ENCODE measurements at places on chromosomes 12 and 14.

DNA sequence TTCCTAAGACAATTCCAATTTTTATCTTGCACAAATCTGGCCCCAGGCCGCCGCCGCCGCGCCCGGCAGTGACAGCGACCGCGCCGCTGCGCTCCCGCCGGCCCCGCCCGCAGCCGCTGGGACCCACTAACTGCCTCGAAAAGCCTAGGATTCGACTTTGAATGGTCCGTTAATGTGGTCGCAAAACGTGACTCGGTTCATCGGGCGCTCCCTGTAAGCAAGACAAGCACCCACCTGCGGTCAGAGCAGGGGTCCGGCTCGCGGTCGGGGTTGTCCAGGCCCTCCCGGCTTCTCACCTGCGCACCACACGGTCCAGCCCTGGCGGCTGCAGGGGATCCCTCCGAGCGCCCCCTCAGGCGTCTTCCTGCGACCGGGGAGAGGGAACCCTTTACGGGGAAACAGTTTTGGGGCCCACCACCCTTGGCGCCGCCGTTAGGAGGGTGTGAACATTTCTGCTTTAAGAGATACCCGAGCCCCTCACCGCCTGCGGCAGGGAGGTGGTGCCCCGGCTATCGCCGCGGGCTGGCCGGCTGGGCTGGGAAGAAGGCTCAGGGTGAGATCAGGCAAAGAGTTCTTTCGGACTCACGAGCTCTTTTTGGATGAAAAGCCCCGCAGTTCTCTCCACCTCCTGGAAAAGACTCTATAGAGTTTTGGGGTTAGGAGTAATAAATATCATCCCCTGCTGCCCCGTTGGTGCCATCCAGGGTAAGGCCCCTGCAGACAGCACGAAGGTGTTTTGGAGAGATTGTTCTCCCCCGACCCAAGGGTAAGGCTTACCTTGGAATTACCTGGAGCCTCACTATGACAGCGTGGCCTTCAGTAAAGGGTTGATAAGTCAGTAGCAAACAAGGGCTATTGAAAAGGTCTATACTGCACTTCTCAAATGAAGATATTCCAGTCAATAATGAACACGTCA, 13.6 kb upstream of the FOXJ2 start:
- no peak for DNase-seq

DNA sequence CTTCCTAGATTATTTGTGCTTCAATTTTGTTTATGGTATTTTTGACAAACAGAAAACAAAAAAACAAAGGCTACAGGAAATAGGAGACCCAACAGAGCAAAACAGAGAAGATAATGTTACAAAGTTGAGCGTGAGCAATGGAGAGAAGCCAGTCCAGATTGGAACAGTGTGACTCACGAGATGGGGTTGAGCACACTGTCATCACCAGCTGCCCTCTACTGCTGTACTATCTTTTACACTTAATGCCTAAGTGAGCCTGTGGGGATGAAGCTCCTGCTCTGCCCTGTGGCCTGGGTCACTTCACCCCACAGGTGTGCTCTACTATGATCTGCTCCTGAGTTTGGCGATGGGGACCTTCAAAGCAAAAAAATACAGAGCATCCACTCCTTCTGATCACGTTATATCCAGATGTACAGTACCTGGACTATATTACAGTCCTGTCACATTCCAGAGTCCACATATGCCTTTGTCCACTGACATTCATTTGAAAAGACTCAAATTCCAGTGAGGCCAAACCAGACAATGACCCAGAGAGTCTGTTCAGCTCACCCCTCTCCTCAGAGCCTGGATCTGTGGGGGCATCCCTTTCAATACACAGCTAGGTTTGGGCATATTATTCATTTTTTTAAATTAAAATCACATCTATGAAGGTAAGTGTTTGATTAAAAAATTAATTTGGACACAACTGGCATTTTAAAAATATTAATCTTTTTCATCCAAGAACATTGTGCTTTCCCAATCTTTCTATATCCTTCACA, 4.4 kb downstream of the IPO8 start:
- DNase-seq, result no peak

DNA sequence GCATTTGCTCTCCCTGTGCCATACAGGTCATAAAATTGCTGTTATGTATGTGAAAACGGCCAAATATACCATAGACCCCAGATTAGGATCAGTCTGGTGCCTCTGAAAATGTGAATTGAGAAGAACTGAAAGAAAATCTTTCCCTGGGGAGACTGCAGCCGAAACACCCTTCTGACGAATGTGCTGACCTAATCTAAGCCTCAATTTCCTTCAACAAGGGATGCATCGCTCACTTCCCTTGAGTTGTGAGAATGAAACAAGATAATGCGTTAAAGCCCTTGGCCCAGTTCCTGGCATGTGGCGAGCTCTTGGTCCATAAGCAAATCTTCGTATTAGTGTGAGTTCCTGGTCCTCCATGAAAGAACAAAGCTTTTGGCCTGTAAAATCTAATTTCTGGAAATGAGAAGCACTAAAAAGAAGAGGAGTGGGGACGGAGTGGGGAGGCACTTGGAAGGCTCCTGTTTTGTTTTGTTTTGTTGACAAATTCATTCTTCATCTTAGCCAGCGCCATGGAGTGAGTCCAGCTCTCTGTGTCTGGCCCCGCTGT, 49.5 kb upstream of the RTRAF start:
- no peak for DNase-seq

DNA sequence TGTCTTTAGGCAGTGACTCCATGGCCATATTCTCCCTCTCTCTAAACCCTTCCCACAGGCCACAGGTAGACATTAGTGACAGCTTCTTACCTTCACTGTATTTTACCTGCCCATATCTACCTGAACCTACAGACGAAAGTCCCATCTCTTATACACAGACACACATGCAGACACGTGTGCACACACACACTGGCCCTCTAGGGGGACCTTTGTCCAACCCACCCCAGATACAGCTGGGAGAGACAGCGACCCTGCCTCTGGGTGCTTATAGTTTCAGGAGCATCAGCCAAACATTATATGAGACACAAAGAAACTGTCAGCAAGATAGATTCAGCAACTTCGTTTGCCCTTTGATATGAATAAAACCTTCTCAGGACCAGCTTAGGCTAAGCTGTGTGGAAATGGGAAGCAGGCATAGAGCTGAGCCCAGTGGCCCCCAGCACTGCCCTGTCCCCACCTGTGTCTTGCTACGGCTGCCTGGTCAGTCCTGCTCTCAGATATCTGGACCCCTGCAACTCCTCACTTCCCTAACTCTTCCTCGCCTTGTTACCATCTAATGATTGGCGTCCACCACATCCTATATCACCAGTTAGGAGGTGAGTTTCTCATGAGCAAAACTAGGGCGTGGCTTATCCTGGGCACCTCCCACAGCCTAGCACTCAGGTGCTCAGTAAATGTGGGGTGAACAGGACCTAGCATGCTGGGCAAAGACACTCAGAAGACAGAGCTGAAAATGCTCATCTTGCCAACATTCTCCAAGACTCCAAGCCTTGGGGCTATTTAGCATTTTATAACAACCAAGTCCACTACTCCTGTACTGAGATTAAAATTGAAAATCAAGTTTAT, 12.0 kb upstream of the CD9 start:
- DNase-seq, result no peak

GRCh38 chr12:97921979-97922722, 459.5 kb downstream of the RMST start:
- DNase-seq, result no peak

DNA sequence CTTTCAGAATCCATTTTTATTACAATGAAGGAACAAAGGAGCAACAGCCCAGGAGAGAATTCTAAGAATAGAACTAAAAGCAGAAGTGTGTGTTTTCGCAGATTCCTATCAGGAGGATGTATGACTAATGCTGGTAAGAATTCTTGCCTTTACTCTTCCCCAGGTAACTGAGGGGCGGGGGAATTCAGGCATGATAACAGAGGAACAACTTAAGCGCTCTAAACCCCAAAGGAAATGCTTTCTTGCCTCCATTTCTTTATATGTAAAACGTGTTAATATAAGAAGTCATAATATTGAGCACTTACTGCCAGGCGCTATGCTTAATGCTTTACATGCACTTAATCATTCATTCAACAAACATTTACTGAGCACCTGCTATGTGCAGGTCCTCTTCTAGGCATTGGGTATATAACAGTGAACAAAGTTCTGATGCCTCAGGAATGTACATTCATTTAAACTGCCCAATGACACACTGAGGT, 4.5 kb downstream of the HCAR1 start:
- DNase-seq, result peak; percentile 24

DNA sequence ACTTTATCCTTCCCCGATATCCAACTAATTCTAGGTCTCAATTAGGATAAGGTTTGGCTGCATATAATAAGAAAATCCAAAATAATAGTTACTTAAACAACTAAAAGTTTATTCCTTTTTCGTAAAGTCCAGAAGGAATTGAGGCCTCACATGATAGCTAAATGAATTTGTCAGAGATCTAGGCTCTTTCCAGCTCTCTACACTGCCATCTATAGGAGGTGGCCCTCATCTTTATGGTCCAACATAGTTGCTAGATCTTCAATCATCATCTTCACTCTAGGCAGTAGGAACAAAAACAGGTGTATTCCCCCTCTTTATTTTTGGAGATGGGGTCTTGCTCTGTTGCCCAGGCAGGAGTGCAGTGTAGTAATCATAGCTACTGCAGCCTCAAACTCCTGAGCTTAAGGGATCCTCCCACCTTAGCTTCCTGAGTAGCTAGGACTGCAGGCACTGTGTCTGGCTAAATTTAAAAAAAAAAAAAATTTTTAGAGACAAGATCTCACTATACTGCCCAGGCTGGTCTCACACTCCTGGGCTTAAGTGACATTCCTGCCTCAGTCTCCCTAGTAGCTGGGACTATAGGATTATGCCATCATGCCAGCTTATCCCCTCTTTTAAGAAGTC, 46.5 kb upstream of the SAV1 start:
- DNase-seq, result peak; percentile 68

DNA sequence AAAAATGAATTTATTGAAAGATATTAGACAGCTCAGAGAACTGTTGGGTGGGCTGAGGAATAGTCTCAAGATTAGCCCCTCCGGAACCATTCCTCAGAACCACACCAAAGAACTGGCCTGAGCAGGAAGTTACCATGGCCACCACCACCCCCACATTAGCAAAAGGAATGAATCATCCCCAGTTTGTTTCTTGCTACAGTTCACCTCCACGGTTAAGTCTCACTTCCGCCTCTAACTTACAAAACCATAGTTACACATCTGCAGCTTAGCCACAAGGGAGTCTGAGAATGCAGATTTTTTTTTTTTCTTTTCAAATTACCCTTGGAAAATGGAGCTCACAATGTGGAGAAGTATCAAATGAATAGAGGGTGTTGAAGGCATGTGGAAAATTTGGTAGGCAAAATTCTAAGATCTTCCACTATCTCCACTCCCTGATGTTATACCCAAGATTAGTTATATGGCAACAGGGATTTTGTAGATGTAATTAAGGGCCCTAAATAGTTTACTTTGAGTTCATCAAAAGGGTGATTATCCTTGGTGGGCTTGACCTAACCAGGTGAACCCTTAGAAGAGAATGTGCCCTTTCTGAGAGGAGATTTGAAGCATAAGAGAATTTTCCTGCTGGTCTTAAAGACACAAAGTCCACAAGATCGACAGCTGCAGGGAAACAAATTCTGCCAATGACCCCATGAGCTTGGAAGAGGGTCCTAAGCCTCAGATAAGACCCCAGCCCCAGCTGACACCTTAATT, 129.8 kb upstream of the KRR1 start:
- no peak for DNase-seq

- no peak for DNase-seq
Measured at GRCh38 chr14:72943876-72944430, 17.7 kb downstream of the DCAF4 start.

GRCh38 chr12:63994704-63995103, 150.2 kb downstream of the SRGAP1 start:
- DNase-seq, result no peak

DNA sequence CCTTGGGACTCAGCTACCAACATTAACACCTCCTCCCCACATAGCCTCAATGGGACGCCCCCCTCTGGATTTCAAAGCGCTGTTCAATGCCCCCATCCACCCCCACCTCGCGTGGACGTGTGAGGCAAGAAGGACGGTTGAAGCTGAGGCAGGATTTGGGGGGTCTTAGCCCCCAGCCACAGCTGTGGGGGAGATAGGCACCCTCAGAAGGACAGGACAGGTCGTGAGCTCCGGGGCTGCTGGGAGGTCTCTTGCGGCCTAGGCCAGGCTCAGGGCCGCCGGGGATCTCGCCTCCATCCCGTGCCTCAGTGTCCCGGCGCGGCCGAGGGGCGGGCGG, 8.3 kb upstream of the SP7 start:
- DNase-seq, result no peak

DNA sequence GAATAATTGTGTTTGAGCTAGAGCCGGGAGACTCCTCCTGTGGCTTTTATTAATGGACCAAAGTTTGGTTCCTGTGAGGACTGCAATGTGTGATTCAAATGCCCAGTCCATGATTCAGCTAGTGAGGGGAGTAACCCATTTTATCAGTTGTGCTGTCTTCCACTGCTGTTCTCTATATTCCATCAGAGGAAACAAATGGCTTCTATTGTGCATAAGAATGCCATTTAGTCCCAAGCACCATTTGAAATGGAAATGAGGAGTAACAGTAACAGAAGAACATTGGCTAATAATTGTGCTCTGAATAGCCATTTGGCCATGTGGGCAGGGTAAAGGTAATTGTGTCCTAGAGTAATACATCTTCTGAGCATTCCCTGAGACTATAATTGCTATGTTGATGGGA, 642.7 kb downstream of the DIO2 start:
- no peak for DNase-seq

GRCh38 chr14:93493054-93493453, 62.3 kb downstream of the UNC79 start:
- no peak for DNase-seq

DNA sequence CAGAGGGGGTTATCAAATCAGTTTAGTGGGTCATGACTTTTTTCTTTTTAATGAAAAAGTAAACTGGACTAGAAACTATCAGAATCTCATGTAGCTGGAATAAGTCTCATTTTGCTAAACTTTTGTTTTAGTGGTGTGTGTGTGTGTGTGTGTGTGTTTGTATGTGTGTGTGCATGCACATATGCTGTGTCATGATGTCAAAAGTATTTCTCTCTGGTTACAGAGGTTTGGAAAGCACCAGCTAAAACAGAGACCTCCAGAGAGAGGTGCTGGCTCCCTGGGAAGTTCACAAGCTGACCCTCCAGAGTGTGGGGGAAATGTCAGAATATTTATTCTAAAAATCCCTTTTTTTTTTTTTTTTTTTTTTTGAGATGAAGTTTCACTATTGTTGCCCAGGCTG, 114.7 kb downstream of the LGMN start:
- DNase-seq, result no peak

- no peak for DNase-seq
Measured at GRCh38 chr14:77844802-77845201, 44.9 kb downstream of the ADCK1 start.

DNA sequence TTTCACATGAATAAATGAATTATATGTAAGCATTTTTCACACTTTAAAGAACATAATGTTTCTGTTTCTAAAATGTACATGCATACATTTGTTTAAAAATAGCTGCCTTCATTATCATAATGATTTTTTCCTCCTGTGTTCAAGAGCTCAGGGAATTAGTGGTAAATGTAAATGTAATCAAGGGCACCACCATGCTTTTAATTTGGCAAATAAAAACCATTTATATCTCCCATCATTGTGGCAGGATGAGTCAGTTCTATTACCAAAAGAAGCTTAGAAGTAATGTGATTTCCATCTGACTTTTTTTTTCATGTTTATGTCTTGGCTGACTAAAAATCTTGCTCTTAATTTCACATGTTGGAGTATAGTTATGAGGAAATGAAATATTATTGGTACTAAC, 176.1 kb downstream of the GXYLT1 start:
- no peak for DNase-seq
